ENCODE measurements at places on chromosomes 12 and 14. TPM values are rescaled to one million over a fixed set of nuclear protein-coding genes. Genes with fewer than 3 reads are reported as not detected.

Gene PPP4R4
- total RNA-seq: 0.59 TPM

Gene CMA1
- not detected for total RNA-seq

Gene DAO
- not detected for total RNA-seq

Gene GPR84
- 2.4 TPM for total RNA-seq

Gene TMEM179
- total RNA-seq: 0.15 TPM

Gene SDS
- total RNA-seq: not detected

Gene AICDA
- total RNA-seq: 0.17 TPM

Gene LRRK2
- total RNA-seq: not detected

Gene HOXC6
- total RNA-seq: not detected

Gene GPRC5D
- not detected for total RNA-seq

Gene IKZF4
- total RNA-seq: 33.2 TPM

Gene GNB3
- 1.5 TPM for total RNA-seq

Gene TNS2
- total RNA-seq: 1.7 TPM

Gene BEGAIN
- total RNA-seq: 1.2 TPM

Gene NAA30
- 18.4 TPM for total RNA-seq

Gene PPFIA2
- total RNA-seq: not detected

Gene LRP1-AS
- total RNA-seq: not detected

Gene PZP
- not detected for total RNA-seq

Gene CLEC2B
- total RNA-seq: 46.4 TPM

Gene FOXG1
- not detected for total RNA-seq

Gene CISTR
- not detected for total RNA-seq

Gene KRT77
- total RNA-seq: not detected

Gene KRT74
- total RNA-seq: not detected

Gene LTBP2
- 0.07 TPM for total RNA-seq

Gene TEX52
- not detected for total RNA-seq

Gene CLEC4C
- not detected for total RNA-seq

Gene GRIP1
- total RNA-seq: not detected

Gene PCED1B
- total RNA-seq: 55.1 TPM

Gene TAS2R14
- total RNA-seq: 5.2 TPM

Gene PIP4K2C
- 26.3 TPM for total RNA-seq

Gene CEP170B
- total RNA-seq: 3.9 TPM

Gene AQP6
- not detected for total RNA-seq

Gene KCNK10
- not detected for total RNA-seq

Gene LUM
- total RNA-seq: not detected

Gene GYS2
- 0.24 TPM for total RNA-seq

Gene IL25
- not detected for total RNA-seq

Gene GPR162
- 0.17 TPM for total RNA-seq

Gene MANSC4
- total RNA-seq: not detected

Gene DENND5B
- 0.10 TPM for total RNA-seq
